T-helper 2 cell (primary cell): ENCODE measurements at places on chromosomes 4 and X.

DNA sequence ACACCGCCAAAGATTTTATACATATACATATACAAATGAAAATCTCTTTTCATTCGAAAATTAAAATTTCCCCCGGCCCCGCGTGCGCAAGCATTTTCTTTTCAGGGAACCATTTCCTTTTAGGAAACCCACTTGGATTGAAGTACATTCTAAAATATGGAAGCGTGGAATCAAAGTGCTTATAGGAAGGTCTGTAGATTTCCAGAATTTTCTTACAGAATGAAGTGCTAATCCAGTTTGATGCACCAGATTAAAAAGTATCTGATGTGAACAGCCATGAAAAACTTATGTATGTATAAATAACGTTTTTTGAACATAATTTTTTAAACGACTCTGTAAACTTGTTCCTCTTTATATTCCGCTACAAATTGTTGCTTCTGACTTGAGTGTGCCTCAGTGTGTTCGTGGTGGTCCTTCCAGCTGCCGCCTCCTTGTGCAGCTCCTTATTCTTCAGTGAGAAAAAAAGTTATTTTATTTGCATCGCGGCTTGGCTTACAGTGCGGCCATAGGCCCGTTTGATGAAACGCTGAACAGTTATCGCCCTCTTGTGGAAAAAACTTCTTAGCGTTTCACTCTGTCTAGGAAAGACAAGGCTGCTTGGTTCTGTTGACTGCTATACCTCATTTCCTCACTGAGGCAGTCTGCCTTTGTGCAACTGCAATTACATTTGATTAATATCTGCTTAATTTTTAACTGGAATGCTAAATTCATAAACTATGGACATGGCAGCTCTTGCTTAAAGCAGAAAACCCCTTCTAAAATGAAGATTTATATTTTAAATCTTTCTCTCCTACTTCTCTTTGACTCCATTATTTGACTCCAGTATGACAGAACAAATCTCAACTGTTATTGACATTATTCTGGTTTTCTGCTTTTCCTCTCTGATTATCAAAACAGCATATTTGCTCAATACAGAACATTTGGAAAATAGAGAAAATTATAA lies 4.7 kb upstream of the NKX6-1 start:
- DNase-seq = no peak

DNA sequence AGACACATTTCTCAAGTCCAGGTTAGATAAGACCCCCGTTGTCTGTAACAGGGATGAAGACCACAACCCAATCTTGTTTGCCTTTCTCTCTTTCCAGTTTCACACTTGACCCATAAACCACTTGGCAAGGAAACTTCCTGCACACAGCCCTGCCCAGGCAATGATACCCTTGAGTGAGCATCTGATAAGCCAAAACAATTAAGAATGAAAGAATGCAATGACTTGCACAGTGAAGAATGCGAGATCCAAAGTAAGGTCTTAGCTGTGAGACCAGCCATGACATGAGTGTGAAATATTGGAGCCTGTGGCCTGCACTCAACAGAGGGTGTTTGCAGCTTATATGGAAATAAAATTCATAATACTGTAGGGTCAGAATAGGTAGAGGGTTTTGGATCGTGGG lies 37.9 kb upstream of the MXRA5 start:
- DNase-seq = no peak

DNA sequence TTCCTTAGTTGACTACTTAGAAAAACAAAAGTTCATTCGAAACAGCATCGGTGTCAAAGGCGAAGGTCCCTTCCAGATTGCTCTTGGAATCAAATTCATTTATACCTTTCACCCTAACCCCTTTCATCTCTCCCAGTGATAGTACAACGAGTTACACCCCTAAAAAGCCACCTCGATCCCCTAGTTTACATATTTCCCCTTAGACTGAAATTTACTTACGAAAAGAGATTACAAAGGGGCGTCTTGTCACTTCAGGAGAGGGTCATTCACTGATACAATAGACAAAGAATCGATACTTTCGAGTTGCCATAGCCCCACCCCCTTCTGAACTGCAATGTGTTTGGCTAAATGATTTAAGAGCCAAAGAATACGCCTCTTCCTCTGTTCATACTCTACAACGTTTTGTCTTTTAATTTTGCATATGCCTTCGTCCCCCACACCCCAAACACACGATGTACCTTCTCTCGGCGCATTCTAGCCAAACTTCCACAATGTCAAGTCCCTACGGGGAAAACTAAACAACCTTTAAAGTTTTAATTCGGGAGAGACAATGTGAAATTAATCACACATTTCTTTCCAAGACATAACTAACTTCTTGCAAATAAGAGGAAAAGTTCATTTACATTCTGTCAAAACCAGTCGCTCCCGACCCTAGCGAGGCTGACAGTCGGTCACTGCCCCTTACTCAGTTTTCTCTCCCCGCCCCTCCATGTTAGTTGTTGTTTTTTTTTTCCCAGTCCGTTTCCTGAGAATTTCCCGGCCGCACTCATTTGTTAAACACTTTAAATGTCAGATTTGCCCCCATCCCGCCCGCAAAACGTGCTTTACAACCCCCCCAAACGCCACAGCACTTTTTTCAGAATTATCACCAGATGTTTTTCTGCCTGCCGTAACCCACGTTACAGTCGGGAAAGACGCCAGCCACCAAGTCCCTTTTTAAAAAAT lies 88.6 kb downstream of the HPRT1 start:
- no peak for DNase-seq

DNA sequence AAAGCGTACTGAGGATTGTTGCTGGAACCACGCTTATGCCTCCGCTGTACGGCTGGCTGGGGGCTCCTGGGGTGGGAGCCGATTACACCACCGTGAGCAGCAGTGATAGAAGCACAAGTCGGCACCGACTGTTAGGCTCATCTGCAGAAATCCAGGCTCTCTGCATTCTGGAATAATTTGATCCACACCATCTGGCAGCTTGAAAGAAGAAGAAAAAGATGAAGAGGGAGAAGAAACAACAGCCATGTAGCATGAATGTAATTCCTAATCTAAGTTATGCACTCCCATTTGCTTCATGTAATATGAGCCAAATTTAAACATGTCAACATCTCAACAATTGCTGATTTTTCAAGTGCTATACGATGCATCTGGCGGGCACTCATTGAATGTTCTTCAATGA lies 84.6 kb upstream of the DHX15 start:
- DNase-seq = no peak

- DNase-seq = no peak
Observed at GRCh38 chrX:9379697-9380551, 84.9 kb upstream of the TBL1X start.

DNA sequence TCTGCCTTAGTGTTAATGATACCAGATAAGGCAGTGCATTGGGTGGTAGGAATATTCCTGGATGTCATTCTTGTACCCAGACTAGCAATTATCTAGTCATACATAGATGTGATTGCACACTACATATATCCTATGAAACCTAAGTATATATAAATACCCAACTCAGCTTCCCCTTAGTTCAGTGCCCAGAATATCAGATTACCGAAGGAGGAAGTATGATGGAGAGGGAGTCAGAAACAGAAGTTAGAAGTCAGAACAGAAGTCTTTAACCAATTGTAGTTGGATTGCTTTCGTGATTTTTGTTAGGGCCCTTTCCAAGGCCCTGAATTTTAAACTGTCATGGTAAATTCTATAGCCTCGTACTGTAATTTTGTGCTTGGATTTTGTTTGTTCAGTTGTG lies 42.9 kb downstream of the MOB1B start:
- DNase-seq = no peak

GRCh38 chrX:39813631-39814277 lies 284.0 kb downstream of the BCOR start:
- DNase-seq = no peak

DNA sequence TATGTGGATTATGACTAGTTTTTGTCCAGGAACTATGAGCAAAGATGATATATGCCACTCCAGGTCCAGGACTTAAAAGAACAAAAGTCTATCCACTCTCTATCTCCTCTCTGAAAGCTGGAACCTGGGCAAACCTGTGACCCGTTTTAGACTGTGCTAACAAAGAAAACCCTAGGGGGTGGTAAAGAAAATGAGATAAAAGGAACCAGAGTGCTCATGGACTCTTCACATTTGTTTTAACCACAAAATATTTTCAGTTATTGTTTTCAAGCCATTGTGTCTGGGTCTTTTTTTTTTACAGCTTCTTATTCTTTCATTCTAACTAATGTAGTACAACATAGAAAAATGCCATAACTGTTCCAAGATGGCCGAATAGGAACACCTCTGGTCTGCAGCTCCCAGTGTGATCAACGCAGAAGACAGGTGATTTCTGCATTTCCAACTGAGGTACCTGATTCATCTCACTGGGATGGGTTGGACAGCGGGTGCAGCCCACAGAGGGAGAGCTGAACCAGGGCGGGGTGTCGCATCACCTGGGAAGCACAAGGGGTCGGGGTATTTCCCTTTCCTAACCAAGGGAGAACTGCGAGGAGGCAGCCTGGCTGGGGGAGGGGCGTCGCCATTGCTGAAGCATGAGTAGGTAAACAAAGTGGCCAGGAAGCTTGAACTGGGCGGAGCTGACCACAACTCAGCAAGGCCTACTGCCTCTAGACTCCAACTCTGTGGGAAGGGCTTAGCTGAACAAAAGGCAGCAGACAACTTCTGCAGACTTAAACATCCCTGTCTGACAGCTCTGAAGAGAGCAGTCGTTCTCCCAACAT lies 45.1 kb downstream of the CHM start:
- no peak for DNase-seq

DNA sequence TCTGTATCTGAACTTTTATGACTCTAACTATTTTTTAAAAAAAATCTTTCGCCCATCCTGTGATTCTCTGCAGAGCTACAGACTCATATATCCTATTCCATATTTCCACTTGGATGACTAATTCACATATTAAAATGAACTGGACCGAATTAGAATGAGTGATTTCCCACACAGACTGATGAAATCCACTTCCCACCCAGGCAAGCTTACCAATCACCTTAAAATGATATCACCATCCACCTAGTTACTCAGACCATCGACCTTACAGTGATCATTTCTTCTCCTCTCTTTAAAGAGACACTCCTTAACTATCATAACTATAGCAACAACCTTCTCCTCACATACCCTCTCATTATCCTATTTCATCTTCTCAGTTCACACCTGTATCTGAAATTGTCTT lies 34.1 kb upstream of the GUCY1B1 start:
- no peak for DNase-seq

- no peak for DNase-seq
Observed at GRCh38 chrX:42085836-42086235, 162.5 kb upstream of the CASK start.

GRCh38 chrX:68833855-68834331 lies 5.1 kb downstream of the EFNB1 start:
- no peak for DNase-seq

DNA sequence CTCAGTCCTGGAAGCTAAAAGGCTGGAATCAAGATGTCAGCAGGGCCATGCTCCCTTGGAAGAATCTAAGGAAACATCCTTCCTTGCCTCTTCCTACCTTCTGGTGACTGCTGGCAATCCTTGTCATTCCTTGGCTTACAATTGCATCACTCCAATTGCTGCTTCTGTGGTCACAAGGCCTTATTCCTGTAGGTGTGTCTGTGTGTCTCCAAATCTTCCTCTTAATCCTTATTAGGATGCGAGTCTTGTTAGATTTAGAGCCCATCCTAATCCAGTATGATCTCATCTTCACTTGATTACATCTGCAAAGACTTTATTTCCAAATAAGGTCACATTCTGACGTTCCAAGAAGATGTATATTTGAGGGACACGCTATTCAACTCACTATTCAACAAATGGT lies 52.2 kb downstream of the SMIM20 start:
- no peak for DNase-seq

DNA sequence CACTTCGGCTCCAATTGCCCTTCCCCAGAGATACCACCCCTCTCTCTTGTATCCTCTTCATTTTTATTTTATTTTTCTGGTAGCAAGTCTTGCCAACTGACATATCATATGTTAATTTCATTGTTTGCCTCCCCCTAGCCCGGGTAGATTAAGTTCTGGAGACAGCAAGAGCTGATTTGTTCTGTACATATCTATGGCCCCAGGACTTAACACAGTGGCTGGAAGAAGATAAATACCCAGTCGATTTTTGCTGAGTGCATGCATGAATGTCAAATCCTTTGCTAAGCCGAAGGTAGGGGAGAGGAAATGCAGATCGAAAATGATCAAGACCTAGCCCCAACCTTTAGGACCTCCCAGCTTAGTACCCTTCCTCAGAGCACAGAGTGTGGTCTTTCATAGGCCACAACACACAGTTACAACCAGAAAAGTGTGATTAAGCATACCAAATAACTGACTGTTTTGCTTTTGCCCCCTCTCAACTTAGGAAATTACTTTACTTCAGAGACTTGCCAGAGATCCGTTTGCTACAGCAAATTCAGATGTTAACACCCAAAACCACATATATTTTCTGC lies 58.7 kb upstream of the KLF3 start:
- no peak for DNase-seq

DNA sequence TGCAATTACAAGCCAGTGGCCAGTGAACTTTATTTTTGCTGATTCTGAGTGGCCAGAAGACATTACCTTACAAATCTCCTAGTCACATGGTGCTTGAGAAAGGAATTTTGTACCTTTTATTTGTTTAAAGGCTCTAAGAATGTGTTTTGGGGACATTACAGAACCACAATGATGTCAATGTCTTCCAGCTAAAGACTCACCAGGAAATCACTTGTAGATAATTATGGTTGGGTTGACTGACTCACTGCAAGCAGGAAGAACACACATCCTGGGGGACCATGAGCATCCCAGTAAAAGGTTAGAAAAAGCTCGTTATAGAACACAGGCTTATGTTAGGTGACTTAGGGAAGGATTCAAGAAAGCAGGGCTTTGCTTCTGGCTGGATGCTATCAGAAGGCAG lies 119.4 kb upstream of the FAM9B start:
- DNase-seq = no peak

DNA sequence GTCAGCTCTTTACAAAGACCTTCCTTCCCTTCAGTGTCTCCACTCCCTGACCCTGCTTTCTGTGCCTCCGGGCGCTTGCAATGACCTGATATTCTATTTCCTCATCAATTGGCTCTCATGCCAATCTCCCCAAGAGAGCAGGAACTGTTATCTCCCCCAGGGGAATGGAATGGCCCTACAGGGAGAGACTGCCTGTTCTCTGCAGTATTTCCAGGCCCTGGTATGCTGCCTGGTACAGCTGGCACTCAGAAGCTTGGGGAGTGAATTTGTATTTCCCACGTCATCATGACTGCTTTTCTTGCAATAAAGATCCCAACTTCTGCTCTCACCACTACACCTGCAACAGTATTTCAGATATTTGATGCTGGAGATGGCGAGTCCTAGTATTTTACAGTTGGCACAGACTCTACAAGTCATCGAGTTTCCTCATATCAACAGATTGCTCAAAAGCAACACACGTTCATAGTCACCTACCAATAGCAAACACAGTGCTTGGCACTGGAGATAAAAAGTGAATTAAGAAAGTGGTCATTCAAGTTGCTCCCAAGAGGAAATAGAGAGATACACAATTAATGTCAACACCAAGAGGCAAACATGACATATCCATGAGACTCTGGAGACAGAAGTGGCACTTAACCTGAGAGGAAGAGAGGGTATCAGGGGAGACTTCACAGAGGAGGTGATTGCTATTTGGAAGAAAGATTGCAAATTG lies 90.5 kb upstream of the EGFL6 start:
- no peak for DNase-seq

- no peak for DNase-seq
Observed at GRCh38 chr4:141246243-141246642, 25.5 kb downstream of the ZNF330 start.
